ENCODE measurements at places on chromosomes 5 and 9.

- DNase-seq: no peak
These were observed 7.9 kb downstream of the SNCAIP start for GRCh38 chr5:122319897-122320296.

DNA sequence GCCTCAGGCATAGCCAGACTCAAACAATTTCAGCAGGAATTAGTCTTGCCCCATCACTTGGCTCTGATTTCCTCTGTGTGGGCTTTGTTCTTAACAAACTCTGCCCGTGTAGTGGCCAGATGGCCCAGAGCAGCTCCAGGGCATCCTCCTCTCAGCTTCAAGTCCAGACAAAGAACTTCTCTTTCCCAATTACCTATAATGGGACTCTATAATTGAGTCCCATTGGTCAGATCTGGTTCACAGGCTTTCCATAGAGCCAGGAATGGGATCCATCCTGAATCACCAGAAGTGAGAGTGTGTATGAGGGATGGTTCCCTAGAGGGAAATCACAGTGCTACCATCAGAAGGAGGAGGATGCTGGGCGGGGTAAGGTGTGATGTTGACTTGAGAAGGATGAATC is 515.8 kb downstream of the KIF4B start:
- no peak for DNase-seq

GRCh38 chr5:1294835-1295649 is at the start of gene TERT:
TSS of gene TERT (minus strand) at chr5:1295068. CDS start at chr5:1294989, 79 bp downstream.
- DNase-seq: peak; percentile 39

- no peak for DNase-seq
These were observed 479.4 kb downstream of the ENC1 start for GRCh38 chr5:74161170-74161569.

DNA sequence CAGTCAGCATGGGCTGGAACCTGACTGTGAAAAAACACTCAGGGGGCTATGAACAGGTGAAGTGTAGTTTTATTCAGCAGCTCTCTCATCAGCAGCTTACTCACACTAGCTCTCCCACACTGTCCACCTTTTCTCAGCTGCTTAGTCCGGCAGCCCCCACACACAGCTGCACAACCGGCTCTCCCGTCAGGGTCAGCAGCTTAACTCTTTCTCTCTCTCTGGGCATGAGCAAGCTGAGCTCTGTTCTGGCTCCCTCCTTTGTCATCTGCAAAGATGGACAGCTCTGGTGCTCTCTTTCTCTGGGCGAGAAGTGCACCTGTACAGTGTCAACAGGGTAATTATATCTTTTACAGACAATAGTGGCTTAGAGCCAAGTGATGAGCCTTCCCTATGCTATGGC is 8.2 kb downstream of the DMAC1 start:
- DNase-seq: no peak

- DNase-seq: no peak
These were observed 6.4 kb downstream of the SLC6A3 start for GRCh38 chr5:1438871-1439270.

- DNase-seq: no peak
These were observed 53.1 kb downstream of the CTSL start for GRCh38 chr9:87778996-87779395.

DNA sequence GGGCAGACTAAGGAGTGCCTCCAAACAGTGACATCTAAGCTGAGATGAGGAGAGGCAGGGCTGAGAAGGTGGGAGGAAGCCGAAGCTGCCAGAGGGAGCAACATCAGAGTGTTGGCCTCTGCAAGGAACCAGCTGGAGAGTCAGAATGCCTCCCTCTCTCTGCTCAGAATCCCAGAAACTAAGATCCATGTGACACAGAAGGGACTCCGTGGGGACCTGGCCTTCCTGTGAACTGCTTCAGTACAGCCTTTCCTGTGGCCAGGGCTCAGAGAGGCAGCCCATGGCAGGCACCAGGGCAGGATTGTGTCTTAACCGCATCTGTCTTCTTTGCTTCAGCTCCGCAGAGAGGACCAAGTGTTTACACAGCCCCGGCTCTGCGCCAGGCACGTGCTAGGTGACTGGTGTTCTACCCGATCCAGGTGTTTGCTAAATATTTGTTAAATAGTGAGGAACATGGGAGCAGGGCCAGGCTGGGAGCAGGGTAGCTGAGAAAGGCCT is 33.5 kb downstream of the KCNMB1 start:
- no peak for DNase-seq

GRCh38 chr9:13033959-13034693 is 245.4 kb downstream of the MPDZ start:
- no peak for DNase-seq

DNA sequence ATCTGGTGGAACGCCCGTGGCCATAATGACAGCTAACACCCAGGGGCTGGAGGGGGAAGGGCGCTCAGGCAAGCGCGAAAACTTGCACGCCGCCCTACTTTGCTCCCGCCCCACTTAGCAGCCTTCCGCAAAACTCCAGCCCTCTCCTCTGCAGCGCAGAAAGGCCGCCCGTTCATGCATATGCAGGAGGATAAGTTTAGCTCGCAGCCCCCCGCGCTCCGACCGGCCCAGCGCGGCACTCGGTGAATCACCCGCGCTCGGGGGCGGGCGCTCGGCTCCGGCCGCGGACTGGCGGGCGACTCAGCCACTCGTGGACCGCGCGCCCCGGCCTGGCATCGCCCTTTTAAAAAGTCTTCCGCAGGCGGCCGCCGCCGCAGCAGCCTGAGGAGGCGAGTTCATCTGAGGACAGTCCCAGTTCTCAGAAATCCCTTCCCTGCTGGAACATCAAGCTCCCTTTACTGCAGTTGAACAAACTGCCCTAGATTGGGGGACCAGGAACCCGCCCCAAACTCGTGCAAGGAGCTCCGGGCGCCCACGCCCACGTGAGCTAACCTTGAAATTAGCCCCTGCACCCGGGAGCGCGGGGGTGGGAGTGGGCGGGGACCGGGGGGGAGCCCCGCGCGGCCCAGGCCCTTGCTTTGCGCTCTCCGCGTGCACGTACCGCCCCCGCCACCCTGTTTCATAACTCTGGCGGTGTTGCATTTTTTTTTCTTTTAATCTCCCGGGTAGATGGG is 4.5 kb upstream of the KLF9 start:
- DNase-seq: peak; percentile 81
